Astrocyte (in vitro differentiated cells and primary cell): ENCODE measurements at places on chromosomes 2 and 18.

GRCh38 chr18:73980289-73980979, 167.2 kb downstream of the FBXO15 start:
- DNase-seq, result no peak

- peak; percentile 95 for DNase-seq
These were observed 87.2 kb downstream of the NRP2 start for GRCh38 chr2:205769495-205769850.

DNA sequence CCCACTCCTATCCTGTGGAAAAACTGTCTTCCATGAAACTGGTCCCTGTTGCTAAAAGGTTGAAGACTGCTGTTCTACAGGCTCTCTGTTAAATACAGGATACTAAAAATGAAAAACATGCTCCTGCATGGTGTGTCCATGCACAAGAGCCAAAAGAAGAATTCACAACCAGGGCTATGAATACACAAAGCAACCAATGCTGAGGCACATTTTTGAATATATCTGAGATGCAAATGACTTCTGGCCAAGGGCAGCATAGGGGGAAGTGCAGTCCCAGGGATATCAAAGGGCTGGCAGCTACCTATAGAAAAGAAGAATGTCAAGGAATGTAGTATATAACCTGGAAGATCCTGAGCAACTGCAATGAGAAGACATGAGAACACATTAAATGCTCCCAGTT, 6.6 kb downstream of the NEMP2 start:
- no peak for DNase-seq

DNA sequence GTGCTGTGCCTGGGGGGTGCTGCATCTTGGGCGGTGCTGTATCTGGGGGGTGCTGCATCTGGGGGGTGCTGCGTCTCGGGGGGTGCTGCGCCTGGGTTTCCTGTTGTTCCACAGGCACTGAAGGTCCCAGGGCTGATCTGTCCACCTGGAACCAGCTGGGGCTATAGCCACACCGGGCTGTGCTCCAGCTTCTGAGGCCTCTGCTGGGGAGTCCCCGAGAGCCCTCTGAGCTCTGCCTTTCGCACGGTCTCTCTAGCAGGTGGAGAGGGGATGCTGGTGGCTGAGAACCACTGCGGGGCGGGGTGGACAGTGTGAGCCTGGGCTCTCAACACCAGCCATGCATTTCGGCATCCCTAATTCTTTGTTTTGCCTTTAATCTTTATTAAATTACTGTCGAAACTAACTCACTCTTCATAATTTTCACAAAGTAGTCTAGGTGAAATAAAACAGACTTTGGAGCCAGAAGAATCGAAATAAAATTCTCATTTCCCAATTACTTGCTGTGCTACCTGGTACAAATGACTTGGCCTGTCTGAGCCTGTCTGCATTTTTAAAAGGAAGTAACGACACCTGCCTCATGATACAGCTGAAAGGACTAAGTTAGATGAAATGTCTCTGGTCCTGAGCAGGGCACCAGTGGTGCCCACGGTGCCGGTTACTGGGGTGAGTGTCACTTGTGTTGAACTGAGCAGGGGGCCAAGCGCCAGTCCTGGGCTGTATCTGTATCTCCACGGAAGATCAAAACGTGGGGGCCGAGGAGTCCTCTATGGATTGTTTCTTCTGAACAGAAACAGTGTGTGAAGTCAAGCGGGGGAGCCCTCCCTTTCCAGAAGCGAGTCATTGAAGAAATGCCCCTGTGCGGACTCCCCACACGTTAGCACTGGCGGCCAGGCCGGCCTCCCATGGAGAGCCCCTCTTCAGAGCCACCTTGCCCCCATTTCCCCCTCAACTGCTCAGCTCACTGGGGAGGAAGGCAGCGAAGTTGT, 142.0 kb downstream of the ASB1 start:
- DNase-seq, result no peak

GRCh38 chr18:26414901-26415440, 133.4 kb downstream of the KCTD1 start:
- DNase-seq, result peak; percentile 20

DNA sequence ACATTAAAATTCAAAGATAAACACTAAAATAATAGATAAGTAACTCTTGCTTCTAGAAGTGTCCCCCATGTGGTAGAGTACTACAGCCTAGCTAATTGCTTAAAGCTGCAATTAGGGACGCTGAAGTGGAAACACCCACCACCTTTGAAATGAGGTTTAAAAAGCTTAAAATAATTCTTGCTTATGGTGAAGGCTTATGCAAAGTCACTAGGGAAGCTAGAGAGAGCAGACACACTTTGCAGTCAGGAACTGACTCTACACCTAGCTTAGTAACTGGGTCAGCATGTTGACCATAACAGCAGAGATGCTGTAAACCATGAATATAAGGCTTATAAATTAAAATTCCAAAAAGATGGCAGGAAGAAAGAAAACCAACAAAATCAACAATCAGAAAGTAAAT, 65.4 kb upstream of the DSG1 start:
- DNase-seq, result no peak

- no peak for DNase-seq
These were observed 100.8 kb downstream of the COLEC12 start for GRCh38 chr18:399631-400135.
